SK-MEL-5 (cell line): ENCODE measurements at places on chromosomes 3 and 15. TPM values are rescaled to one million over a fixed set of nuclear protein-coding genes. Genes with fewer than 3 reads are reported as not detected.

Gene CDAN1
- 8.7 and 11.8 TPM in 2 replicates for total RNA-seq

Gene ADAMTS9
- total RNA-seq = 0.11 TPM in 1 of 2 replicates, not detected in the other

Gene ZCWPW2
- 0.16 TPM in 2 replicates for total RNA-seq

DNA sequence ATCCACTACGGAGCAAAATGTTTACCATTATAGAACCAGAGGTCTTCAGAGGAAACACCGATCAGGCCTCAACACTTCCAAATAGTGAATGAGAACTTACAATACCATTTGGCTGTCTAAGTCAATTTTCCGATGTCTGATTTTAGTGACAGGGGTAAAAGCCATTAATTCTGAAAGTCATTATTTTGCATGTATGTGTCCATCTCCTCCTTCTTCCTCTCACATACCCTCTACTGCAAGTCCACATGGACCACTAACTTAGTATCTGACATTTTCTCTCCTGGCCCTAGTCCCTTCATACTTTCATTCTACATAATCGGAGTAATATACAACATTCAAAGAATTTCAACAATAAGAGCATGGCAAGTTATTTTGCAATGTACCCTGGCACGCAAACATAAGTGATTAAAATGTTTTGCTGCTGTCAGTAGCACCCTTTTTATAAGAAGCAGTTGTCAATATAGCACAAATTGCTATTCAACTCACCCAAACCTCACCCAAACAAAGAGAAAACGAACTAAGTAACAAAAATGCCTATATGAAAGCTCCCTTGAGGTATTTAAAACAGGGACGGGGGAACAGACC is 1.9 kb downstream of the TOP2B start:
- DNase-seq = no peak

Gene MESP2
- total RNA-seq = 0.13 and 0.27 TPM in 2 replicates
